ENCODE measurements at places on chromosomes 3 and 15.

- no peak for DNase-seq
These were observed 57.7 kb downstream of the DNAJB8 start for GRCh38 chr3:128408693-128409623.

- DNase-seq, result no peak
These were observed 5.8 kb upstream of the HCN4 start for GRCh38 chr15:73374604-73375003.

- no peak for DNase-seq
These were observed 69.0 kb downstream of the SLC12A8 start for GRCh38 chr3:125143538-125143937.

GRCh38 chr3:71791634-71792033 is 6.7 kb upstream of the PROK2 start:
- no peak for DNase-seq

GRCh38 chr3:42731476-42732195 is 29.0 kb upstream of the HHATL start:
- no peak for DNase-seq

GRCh38 chr15:47650564-47650963 is 66.7 kb upstream of the SEMA6D start:
- no peak for DNase-seq

DNA sequence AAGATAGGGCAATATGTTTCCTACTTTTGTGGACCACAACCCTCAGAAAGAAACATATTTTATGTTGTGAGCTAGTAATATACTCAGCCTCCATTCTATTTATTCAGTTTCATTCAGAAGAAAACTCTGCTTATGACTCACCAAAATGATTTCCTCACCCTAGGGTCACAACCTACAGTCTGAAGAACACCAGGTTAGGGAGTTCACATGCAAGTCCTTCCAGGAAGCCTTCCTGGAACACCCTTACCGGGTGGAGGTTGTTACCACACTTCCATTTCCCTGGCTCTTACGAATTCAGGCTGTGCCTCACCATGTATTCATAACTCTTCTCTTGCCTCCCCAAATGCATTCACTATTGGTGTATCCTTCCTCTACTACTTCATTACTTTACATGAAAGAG is 228.0 kb upstream of the ADAMTS9 start:
- peak; percentile 88 for DNase-seq

- no peak for DNase-seq
These were observed 416.1 kb downstream of the ERC2 start for GRCh38 chr3:56052188-56052587.

- DNase-seq, result no peak
These were observed 49.9 kb upstream of the IQSEC1 start for GRCh38 chr3:13123013-13123654.

GRCh38 chr3:54433846-54434245 is 311.5 kb downstream of the CACNA2D3 start:
- DNase-seq, result peak; percentile 2

DNA sequence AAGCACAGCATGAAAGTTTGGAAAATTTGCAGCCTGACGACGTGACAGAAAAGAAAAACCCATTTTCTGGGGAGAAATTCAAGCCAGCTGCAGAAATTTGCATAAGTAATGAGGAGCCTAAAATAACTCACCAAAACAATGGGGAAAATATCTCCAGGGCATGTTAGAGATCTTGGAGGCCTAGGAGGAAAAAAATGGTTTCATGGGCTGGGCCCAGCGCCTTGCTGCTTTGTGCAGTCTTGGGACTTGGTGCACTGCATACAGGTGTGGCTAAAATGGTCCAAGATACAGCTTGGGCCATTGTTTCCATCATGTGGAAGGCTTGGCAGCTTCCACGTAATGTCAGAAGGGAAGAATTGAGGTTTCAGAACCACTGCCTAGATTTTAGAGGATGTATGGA is 428.5 kb upstream of the FRG2C start:
- DNase-seq, result no peak

DNA sequence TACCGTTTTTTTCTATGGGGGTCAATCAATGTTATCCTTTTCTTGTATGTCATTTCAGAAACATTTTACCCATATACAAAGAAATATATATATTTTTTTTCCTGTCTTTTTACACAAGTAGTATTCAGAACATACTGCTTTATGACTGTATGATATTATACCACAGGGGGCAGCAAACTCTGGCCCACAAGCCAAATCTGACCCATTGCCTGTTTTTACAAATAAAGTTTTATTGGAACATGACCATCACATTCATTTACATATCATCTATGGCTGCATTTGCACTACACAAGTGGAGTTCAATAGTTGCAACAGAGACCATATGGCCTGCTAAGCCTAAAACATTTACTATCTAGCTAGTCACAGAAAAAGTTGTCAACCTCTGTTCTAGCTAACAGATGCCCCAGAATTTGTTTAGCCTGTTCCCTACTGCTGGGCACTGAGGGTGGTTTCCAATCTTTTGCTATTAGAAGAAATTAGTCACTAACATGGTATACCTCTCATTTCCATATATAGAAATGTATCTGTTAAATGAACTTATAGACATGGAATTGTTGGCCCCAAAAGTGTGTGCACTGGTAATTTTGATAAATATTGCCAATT is 57.7 kb downstream of the BFSP2 start:
- no peak for DNase-seq

DNA sequence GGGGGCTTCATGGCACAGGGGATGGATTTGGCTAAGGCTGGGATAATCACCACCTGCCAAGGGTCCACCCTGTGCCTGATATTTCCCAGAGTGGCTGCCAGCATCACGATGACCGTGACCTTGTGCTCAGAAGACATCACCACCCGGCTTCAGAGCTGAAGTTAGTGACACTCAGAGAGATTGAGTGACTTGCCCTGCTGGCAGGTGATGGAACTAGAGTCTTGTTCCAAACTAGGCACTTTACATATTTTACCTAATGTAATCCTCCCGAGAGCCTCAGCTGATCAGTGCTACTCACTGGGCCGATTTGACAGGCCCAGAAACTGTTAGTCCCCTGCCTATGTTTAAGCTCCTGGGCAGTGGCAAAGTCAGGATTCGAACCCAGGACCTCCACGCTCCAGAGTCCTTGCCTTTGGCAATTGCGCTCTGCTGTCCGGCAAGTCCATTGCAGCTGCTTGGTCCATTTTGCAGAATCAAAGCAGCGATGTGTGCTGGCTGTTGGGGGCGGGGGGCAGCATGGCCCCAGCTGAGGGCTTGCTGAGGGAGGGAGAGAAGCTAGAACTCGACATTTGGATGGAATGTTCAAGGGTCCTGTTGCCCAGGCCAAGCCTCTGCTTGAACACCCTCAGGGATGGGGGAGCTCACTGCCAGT is 74.8 kb upstream of the GATA2 start:
- no peak for DNase-seq

DNA sequence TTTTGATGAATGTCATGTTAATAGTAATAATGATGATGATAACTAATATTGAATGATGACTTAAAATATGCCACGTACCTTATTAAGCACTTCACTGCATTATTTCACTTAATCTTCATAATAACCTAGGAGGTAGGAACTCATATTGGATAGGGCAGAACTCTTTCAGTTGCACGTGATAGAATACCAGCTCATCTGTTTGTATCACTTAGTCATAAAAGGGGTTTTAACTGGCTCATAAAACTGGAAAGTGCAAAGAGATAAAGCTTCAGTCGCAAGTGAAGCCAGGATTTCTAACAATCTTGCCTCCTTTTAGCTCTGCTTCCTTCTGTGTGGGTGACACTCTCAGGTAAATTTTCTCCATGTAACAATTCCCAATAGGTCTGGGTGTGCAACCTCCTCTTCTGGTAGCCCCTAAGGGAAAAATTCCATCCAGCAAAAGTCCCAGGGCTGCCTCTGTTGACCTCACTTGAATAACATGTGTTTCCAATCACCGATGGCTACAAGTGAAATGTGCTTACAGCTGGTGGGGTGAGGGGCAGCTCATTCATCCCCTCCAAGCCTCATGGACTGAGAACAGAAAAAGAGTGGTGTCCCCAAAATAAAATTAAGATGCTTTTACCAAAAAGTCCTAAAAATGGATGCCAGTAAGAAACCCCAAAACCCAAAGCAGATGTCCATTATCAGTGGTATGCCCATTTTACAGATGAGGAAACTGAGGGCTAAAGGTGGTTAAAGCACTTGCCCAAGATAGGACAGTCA is 9.3 kb downstream of the GXYLT2 start:
- DNase-seq, result peak; percentile 28

- DNase-seq, result peak; percentile 6
These were observed 72.0 kb upstream of the TTBK2 start for GRCh38 chr15:42992626-42993025.

DNA sequence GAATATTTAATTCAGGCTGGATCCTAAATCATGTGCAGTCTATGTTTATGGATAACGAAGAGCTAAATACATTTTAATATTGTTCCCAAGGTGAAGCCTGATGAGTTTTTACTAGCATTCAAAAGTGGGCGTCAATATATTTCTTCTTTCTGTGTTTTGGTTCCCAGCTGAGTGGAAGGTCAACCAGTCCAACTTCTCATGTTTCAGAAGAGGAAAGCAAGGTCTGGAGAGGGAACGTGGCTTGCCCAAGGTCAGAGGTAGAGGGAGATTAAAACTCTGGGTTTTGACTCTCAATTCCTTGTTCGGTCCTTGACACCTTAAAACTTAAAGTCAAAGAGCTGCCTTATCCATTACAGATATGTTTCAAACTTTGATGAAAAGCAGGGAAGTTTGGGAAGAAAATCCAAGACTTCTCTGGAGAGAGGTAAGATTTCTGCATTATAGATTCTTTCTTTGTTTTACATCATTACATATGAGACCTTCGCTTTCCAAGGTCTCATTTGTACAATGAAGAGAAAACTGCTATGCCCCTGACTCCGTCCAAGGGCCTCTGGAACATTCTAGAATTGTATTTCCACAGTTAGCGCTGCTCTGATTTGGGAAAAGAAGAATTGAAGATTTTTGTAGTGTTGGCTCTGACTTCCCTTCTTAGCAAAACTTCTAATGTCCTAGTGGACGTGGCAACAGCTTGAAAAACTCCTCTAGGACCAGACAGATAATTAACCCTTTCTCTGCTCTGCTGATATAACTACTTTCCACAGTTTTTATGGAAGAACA is 57.7 kb upstream of the HES1 start:
- no peak for DNase-seq

- DNase-seq, result no peak
These were observed 190.8 kb downstream of the XXYLT1 start for GRCh38 chr3:195080125-195080524.

DNA sequence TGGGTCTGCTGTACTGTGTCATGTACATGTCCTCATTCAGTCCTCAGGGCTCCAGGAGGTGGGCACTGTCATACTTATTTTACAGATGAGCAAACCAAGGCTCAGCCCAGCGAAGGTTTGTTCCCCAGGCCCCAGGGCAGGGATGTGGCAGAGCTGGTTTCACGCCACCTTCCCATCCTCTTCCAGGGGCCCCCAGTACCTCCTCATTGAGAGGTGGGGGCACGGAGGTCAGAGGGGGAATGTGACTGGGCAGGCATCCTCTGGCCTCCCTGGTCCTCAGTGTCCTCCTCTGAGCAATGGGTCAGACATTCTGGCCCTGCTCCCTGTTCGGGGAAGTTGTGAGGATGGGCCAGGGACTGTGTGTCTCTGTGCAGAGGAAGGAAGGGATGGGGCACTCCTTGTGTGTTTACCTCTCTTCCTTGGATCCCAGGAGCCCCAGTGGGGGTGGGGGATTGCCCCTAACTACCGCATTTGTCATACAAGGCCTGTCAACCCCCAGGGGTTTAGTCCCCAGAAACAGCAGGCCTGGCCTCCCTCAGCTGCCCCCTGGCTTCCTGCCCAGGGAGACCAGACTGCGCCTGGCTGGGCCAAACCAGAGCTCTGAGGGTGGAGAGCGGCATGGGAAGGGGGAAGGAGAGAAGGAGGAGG is 65.9 kb upstream of the LCTL start:
- no peak for DNase-seq

DNA sequence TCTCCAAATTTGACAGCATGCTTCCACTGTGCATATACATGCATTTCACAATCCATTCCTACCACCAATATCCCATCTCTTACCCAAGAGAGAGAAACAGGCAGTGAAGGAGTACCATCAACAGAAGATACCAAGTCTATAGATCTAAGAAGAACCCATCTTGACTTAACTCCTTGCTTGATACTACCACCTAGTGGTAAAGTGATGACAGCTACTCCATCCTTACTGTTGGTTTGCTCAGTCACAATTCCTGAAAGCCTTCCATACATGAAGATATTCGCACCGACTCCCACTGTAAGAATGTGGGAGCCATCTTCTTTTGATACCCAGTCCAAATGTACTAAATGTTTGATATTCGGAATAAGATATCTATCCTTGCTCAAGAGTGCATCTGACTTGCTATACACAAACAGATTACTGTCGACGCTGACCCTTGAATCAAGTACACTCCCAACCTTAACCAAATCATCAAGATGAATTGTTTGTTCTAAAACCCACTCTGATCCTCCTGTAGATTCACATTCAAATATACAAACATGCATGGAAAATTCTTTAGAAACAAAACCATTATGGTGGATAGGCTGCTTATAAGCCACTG is 123.1 kb downstream of the DMXL2 start:
- DNase-seq, result peak; percentile 44

DNA sequence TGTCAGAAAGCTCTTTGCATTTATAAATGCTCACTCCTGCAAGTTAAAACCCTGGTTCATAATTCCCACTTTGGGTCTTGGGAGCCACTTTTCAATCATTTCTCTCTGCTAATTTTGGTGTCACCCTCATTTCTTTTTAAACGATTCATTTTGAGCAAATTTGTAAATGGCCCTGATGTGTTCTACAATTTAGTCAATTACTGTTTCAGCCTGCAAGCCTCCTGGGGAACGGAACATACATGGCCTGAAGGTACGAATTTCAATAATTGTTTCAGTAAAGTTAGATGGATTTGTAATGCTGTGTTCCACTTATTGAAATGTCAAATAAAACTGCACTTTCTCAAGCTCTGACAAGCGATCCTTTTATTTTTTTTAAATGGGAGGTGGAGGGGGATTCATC is 43.2 kb downstream of the MAP2K5 start:
- DNase-seq, result no peak

DNA sequence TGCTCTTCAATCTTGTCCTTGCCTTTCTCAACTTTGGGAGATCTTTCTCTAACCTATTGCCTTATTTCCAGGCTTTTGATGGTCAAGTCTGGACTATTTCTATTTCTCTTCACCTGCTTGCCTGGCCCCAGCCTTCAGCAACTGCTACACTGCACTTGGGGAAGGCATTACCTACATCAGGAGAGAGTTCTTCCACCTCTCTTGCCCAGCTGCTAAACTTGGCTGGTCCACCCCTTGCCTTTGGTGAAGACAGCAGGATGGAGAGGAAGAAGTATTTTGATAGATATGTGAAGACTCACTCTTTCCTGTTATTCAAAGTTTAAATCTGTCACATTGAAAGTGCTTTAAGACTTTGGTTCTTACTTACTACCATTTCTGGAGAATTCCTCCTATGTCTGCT is 574.8 kb downstream of the ZPLD1 start:
- no peak for DNase-seq

Measured in mesenchymal stem cell (in vitro differentiated cells and primary cell).